Upper lobe of left lung (tissue), 6 donors: ENCODE measurements at places on chromosomes 16 and 17. TPM values are rescaled to one million over a fixed set of nuclear protein-coding genes. Genes with fewer than 3 reads are reported as not detected.

Gene SLC5A10
- not detected for total RNA-seq

DNA sequence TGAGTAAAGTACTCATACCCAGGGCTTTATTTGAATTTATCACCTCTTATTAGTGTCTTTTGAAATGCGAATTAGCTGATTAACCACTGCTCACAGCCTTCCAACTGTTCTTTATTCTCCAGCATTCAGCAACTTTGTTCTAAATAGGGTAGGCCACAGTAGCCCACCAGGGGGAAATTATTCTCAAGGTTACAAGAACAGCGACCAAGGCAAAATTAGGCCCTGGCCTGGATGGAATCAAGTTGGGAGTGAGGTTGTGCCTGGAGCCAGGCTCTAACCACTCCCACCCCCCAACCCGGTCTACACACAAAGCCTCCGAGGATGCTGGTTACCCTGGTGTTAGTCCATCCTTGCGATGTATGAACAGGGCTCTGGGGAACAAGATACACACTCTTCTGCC is 245.5 kb downstream of the STX8 start:
- DNase-seq: no peak

- DNase-seq: no peak
Measured at GRCh38 chr16:89150090-89150835, 21.3 kb upstream of the CDH15 start.

Gene KRT33B
- not detected for total RNA-seq

- DNase-seq: no peak
Measured at GRCh38 chr17:49871211-49871610, 23.3 kb upstream of the TAC4 start.

DNA sequence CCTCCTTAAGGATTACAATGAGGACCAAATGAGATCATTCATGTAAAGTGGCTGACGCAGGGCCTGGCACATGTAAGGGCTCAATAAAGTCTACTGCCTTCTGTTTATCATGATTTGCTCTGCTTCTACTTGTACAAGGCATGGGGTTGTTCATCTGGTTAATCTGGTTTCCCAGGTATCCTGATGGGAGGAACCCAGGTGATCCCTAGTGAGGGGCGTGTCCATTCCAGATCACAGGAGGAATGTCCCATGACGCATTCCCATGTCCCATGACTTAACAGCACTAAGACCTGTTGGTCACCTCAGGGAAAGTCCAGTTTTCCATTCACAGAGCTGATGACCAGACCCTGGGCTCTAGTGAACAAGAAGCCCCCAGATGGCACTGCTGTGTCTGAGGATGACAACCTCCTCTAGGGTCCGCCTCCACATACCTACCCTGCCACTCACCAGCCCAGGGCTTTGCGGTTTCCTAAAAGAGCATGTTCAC is 11.5 kb upstream of the TPPP3 start:
- DNase-seq: peak; percentile 89

Gene SLC52A1
- total RNA-seq: 0.81 TPM

DNA sequence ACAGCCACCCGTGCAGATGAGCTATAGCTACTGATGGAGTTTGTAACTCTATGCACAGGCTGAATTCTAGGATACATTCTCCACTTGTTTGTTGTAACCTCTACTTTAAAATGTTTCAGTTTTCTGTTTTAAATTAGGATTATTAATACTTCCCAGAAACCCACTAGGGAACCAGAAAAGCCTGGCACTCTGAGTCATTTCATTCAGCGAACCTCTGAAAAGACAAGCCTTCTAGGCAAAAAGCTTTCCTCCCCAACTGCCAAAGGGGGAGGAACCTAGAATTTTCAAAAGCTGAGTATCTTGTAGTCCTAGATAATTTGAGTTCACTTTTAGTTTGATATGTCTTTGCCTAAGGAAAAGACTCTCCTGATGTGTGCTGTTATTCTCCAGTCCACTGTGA is 43.2 kb downstream of the GOSR1 start:
- DNase-seq: no peak

- DNase-seq: peak; percentile 68
Measured at GRCh38 chr16:24700549-24701392, 28.7 kb upstream of the TNRC6A start.

Gene C17orf78
- total RNA-seq: not detected

- no peak for DNase-seq
Measured at GRCh38 chr17:40458851-40459482, 15.7 kb downstream of the IGFBP4 start.

Gene CCDC200
- total RNA-seq: not detected

DNA sequence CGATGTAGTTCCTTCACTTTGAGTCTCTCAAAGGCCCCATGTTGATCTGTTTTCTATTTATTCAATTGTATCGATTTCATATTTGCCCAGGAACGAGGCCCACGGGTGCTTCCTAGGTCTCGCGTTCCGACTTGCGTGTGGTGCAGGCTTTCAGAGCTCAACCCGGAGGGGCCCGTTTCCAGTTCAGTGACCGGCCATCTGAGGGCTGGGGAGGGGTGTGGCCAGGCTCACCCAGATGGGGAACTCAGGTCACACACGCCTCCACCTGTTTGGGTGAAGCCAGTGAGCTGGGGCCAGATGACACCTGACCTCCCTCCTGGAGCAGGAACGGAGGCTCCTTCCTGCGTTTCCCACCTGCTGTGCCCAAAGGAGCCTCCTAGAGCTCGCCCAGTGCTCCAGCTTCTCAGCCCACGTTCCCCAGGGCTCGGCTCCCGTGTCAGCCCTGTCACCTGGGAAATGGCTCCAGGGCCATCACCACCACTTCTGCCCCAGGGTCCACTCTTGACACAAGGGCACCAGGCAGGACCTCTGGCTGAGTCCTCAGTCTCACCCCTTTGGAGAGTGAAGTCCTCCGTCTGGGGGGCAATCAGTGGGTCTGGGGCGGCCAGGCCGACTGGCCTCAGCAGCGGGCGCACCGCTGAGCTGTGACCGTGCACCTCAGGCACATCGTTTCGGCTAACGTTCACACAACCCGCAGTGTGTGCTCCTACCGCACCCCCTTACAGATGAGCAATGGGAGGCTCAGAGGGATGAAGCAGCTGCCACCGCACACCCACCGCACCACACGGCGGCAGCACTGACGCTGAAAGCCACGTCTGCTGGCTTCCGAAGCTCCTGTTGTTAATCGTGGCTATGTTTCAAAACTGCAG is 18.0 kb downstream of the FOXF1 start:
- peak; percentile 67 for DNase-seq

- DNase-seq: no peak
Measured at GRCh38 chr17:21522755-21523336, 146.7 kb downstream of the KCNJ12 start.

- no peak for DNase-seq
Measured at GRCh38 chr17:71921796-71922195, 199.0 kb upstream of the SOX9 start.

Gene KRTAP4-6
- not detected for total RNA-seq

DNA sequence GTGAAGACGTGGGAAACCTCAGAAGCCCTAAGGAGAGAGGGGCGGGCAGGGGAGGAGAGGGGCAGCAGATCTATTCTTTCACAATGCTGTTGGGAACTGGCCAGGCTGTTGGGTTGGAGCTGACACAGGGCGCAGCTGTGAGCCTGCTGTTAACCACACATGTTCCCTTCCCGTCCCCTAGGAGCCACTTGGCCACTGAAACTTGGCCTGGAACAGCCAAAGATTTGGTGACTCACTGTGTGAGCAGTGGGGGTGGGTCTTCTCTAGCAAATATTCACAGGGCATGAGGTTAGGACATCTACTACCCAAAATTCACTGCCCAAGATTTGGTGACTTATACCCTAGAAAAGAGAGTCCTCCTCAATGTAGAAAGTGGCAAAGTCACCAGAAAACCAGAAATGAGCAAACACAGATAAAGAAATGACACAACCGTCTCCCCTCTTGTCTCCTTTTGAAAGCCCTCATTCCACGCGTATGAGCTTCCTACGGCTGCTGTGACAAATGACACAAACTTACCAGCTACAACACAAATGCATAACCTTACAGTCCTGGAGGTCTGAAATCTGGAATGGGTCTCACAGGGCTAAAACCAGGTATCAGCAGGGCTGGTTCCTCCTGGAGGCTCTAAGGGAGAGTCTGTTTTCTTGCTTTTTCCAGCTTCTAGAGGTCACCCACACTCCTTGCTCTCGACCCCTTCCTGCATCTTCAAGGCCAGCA is 6.3 kb downstream of the TBC1D16 start:
- no peak for DNase-seq

GRCh38 chr17:76394166-76394565 is 9.8 kb downstream of the SPHK1 start:
- no peak for DNase-seq

Gene CCL7
- 0.34 TPM for total RNA-seq

DNA sequence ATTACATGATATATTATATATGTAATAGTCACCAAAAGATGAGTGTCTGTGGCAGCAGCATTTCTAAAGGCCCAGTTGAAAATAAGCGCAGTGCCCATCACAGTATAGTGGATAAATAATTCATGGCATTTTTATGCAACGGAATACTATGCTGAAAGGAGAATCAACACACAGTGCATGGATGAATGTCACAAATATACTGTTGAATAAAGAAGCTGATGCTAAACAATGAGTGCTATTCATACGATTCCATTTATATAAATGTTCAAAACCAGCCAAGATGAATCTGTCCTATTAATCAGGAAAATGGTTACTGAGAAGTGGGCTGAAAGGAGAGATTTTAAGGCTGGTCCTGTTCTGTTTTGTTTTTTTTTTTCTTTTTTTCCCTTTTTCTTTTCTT is 61.6 kb downstream of the HSD17B2 start:
- DNase-seq: no peak

Gene PPP1R27
- total RNA-seq: not detected

DNA sequence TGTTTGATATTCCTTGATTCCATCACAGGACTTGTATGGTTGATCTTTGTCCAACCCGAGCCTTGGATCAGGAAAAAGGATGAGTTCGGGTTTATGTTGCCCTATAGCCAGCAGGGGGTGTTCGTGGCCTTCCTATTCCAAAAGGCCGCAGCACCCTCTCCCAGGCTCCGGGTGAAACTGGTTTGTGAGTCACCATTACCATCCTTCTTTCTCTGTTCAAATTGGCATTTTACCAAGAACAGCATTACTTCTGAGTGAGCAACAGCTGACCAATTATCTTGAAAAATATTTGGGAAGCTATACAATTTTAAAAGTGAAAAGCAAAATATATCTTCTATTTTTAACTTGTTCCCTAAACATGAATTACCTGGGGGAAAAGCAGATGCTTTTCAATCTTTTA is 24.3 kb upstream of the KRT20 start:
- DNase-seq: peak; percentile 82

Gene SPNS2
- total RNA-seq: 89.1 TPM

DNA sequence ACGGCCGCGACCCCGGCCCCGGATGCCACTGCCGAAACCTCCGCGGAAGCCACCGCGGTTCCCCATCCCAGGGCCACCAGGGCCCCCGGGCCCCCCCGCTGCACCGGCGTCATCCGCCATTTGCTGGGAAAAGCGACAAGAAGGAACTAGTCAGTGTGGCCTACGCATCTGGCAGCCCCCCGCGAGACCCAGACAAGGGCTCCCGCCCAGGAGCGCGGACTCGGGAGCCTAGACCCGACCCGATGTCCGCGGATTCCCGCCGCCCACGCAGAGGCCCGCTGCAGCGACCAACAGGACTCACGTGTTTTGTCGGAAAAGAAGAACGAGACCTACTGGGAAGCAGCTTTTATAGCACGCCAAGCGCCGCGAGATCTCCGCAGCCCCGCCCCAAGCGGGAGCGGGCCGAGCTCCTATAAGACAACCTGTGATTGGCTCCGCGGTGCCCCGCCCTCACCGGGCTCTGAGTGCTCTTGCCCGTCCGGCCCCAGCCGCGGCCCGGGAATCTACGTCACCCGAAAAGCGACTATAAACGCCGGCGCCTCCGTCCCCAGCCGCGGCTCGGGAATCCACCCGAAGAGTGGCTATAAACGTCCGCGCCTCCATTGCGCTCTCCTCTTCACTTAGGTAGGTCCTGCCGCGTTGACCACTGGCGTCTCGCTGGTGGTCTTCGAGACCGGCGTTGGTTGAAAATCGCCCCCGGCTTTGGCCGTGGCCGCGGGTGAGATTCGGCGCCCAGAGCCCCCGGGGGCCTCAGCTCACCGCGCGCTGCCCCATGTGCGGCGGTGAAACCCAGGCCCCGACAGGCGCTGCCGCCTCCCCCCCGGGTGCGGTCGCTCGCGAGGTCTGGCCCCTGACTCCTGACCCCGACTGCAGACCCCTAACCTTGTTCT is at the start of gene RPS2:
Gene RPS2, minus strand, starts transcription at position 321 of the 890 bp plus-strand sequence. Its CDS starts 201 bp downstream, at position 120.
- DNase-seq: peak; percentile 99

GRCh38 chr17:8324132-8324531 is 14.1 kb downstream of the ARHGEF15 start:
- DNase-seq: no peak

GRCh38 chr16:57194512-57194911 is 8.4 kb downstream of the RSPRY1 start:
- DNase-seq: no peak

GRCh38 chr16:53629151-53629550 is 74.5 kb downstream of the RPGRIP1L start:
- DNase-seq: no peak

DNA sequence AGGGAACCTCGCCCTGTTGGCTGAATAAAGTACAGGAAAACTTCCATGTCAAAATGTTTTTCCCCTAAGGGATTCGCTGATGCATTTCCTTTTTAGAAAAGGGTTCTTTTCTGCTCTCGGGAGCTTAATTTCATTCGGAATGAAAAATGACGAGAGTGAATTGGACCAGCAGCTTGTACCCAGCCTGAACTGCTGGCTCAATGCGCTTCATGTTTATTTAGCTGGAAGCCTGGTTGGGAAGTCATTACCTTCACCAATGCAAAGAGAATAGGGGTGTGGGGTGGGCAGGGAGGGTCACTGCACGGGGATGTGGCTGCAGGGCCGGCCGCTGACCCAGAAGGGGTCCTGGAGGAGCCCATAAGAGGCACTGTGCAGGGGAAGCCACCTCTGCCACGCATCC is 207.7 kb downstream of the ENGASE start:
- DNase-seq: no peak

GRCh38 chr16:66639091-66639885 is 34.8 kb downstream of the CMTM3 start:
- DNase-seq: no peak

DNA sequence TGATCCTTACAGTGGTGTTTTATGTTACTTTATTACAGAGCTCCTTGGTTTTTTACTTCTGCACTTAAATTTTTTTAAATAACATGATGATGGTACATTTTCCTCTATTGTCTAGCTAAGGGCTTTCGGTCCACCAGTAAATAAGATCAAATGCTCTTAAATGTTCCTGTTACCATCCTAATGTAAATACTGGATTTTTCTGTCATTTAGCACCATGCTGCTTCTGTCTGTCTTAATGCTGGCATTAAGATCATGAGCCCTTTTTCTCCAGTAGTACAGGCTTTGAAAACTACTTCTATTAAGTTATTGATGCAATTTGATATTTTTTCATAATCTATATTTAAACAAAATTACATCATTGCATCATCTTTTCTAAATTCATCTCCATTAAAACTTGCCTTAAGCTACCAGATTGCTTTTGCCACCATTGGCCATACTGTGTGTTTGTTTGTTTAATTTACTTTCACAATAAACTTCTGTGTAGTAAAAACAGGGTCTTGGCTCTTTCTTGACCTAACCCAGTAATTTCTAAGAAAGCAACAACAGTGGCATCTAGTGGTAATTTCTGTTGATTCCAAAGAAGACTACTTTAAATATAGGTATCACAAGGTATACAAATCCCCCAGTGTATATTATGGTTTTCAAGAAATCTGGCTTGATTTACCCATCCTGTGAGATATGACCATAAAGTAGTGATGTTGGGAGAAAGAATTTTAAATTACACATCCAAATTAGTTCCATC is 9.0 kb upstream of the PHAF1 start:
- no peak for DNase-seq

Gene CLEC3A
- not detected for total RNA-seq
